ENCODE measurements at places on chromosomes 7 and 10. TPM values are rescaled to one million over a fixed set of nuclear protein-coding genes. Genes with fewer than 3 reads are reported as not detected.

GRCh38 chr7:108246227-108246837 is 116.2 kb upstream of the LAMB4 start:
- DNase-seq = no peak

- DNase-seq = no peak
Observed at GRCh38 chr7:94366832-94367231, 27.9 kb upstream of the COL1A2 start.

DNA sequence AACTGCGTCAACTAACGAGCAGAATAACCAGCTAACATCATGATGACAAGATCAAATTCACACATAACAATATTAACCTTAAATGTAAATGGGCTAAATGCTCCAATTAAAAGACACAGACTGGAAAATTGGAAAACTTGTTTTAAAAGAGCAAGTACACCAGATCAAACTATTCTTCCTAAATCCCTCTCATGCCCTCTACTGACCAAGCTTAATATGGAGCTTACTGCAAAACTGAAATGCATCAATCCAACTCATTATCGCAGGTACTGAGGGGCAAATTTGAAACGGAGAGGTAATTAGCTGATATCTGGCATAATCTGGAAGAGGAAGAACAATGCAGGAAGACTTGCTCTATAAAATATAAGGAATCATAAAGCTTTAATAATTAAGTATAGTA is 1223.8 kb downstream of the NXPH1 start:
- no peak for DNase-seq

- DNase-seq = no peak
Observed at GRCh38 chr10:97277551-97277950, 14.9 kb downstream of the ARHGAP19 start.

- no peak for DNase-seq
Observed at GRCh38 chr7:80596933-80597517, 41.4 kb upstream of the CD36 start.

GRCh38 chr10:128851726-128852125 is 615.3 kb upstream of the MGMT start:
- DNase-seq = no peak

DNA sequence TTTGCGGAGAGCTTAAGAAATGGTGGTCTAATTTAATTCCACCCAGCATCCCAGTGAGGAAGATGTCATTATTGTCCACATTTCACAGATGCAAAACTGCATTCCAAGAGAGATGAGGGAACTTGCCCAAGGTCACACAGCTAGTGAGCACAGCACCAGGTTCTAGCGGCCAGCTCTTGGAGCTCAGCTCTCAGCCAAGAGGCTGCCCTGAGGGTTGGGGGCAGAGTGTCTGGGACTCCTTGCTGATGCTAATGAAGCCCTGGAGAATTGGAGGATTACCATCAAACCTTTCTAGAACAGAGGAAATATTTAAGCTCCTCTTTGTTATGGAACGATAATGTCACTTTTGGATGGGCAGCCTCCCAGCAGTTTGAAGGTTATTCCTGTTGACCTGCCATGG is 48.0 kb downstream of the PLPP4 start:
- no peak for DNase-seq

DNA sequence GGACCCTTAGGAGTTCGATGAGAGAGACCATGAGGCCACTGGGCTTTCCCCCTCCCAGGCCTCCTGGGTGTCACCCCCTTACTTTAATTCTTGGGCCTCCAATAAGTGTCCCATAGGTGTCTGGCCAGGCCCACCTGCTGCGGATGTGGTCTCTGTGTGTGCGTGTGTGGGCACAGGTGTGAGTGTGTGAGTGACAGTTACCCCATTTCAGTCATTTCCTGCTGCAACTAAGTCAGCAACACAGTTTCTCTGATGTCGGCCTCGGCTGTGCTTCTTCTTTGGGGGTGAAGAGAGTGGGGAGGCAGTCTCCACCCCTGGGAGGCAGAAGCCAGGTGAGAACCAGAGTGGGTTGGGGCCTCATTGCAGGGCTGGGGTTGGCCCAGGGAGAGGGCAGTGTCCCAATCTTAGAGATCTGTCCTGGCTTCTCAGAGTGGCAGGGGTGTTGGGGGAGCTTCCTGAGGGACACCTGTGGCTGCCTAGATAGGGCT is 1.5 kb downstream of the PVRIG start:
- peak; percentile 72 for DNase-seq

GRCh38 chr10:75043256-75044131 is 68.0 kb upstream of the SAMD8 start:
- DNase-seq = peak; percentile 34

- DNase-seq = no peak
Observed at GRCh38 chr7:140231771-140232491, 55.1 kb upstream of the KDM7A start.

GRCh38 chr10:80165173-80165572 is 32.6 kb downstream of the PLAC9 start:
- no peak for DNase-seq

DNA sequence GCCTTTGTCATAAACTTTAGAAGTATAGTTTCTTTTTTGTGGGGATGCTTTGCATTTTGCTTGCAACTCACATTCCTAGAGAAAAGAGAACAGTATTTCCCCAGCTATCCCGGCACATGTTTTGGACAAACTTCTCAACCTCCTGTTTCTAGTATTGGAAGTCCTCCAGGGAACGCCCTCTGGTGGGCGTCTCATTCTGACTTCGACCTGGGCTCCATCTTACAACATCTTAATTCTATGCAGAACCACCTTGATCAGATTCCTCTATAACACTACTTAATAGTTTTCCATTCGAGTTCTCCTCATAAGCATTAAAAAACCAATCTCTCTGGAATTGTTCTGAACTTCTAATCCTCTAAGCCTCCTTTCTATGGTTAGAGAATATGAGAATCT is 139.5 kb upstream of the FZD8 start:
- DNase-seq = no peak

GRCh38 chr10:93152136-93152535 is 78.4 kb downstream of the CYP26A1 start:
- no peak for DNase-seq

DNA sequence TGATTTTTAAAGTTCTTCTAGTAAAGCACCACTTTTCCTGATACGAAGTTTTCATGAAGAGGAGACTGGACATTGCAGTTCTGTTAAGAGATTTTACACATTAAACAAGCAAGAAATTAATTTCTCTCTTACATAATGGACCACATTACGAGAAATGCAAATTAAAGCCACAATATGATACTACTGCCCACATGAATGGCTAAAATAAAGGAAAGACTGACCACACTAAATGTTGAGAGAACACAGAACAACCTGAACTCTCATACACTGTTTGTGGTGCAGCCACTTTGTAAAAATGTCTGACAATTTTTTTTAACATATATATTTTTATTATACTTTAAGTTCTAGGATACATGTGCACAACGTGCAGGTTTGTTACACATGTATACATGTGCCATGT is 44.0 kb upstream of the HERPUD2 start:
- DNase-seq = no peak

- no peak for DNase-seq
Observed at GRCh38 chr10:123165445-123166072, 11.4 kb downstream of the BUB3 start.

- DNase-seq = no peak
Observed at GRCh38 chr7:42729053-42729765, 182.7 kb downstream of the C7orf25 start.

DNA sequence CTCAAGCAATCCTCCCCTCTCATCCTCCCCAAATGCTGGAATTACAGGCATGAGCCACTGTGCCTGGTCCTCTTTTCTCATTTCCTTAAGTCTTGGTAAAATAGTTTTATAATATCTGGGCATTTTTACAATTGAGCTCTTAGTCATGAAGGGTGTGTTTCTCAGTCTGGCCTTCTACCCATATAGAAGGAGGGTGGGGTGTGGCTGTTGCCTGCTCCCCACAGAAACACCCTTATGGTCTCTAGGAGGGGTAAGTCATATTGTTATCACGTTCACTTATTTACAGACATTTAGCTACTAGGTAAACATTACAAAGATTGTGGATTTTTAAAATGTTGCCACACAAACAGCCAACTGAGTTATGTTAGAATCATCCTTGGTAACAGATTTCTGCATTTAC is 6.7 kb upstream of the OTUD1 start:
- no peak for DNase-seq

DNA sequence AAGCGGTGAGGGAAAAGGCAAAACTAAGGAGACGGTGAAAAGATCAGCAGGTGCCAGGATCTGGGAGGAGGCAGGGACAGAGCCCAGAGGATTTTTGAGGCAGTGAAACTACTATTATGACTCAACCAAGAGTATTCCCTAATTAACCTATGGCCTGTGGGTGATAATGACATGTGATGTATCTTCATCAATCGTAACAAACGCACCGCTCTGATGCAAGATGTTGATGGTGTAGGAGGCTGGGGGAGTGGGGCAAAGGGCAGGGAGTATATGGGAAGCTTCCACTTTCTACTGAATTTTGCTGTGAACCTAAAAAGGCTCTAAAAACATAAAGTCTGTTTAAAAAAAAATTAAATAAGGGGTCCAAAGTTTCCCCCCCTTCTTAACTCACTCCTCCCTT is 25.5 kb upstream of the EZH2 start:
- DNase-seq = no peak

DNA sequence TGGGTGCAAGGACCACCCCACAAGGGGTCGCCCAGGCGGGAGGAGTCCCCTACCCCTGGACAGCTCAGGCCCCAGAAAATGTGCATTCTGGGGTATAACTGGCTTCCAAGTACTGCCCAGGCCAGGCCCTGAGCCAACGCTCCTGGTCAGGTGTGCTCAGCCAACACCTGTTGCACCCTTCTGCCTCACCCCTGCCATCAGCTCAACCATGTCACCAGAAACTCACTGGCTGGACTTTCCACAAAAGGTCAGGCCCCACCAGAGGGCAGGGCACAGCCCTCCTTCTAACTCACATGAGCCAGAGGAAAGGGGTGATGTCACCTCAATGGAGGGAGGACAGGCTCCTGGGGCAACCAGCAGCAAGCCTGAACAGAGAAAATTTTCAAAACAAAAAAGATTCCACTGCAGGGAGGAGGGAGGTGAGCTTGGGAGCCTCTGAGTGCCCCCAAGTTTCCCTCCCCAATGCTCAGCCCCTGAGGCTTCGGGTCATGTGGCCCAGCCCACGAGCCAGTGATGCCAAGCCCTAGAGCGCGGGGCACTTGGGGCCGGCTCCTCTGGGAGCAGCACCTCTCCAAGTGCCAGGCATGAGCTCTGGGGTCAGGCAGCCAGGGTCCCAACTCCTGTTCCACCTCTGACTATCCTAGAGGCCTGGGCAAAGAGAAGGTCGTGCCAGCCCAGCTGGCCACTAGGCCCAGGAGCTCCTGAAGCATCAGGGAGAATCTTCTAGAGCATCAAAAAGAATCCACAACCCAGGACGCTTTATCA is 2.2 kb downstream of the OGDHL start:
- DNase-seq = no peak

- no peak for DNase-seq
Observed at GRCh38 chr7:69515495-69516212, 82.6 kb upstream of the AUTS2 start.

DNA sequence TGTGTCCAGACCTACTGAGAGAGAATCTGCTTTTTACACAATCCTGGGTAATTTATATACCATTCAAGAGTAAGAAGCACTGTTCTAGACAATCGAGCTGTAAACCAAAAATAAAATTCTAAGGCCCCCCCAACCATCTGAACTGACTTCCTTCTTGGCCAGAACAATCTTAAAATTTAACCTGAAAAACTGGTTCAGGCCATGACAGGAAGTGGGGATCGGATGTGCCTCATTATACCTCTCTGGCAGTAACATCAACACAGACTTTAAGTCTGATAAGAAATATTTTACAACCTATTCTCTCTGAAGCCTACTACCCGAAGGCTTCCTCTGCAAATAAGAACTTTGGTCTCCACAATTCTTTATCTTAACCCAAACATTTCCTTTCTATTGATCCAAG is 75.2 kb upstream of the KIF5B start:
- no peak for DNase-seq

DNA sequence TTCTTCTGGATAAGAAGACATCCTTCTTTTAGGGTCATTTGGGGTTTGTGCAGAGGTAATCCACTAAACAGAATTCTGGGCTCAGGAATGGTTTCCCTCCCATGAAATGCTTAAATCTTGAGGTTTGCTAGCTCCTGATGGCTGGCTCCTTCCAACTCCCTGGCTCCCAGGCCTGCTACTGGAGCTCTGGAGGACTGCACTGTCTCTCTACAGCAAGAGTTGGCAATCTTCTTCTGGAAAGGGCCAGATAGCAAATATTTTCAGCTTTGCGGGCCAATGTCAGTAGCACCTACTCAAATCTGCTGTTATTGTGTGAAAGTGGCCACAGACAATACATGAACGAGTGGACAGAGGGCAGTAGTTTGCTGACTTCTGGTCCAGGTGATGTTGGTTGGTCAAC is 174.2 kb upstream of the CTBP2 start:
- no peak for DNase-seq

GRCh38 chr10:59085711-59086502 is 90.5 kb upstream of the PHYHIPL start:
- no peak for DNase-seq

- DNase-seq = no peak
Observed at GRCh38 chr10:114024876-114025610, 18.6 kb upstream of the ADRB1 start.

DNA sequence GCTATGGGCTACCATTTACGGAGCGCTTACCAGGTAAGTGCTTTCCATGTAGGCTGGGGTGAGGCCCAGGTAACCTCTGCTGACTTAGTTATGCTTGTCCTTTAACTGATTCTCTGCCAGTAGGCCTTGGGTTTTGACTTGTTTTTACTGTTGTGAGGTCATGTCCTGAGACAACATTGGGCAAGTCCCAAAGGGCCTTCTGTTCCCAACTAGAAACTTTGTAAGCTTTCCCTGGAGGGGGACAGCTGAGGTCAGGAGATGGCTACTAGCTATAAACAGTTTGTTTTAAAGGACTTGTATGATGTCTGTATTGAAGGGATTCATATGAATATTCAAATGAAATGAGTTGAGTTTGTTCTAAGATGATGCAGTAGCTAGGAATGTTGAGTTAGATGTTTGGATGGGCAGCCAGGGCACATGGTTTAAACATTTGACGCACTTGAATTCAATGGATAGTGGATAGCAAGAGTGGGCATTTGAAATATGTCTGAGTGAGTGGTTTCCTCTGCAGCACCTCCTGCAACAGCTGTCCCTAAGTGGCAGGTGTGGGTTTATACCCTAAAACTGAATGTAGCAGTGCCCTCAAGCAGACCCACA is 10.0 kb upstream of the SGPL1 start:
- DNase-seq = no peak

- no peak for DNase-seq
Observed at GRCh38 chr7:156522801-156523200, 117.8 kb upstream of the RNF32 start.

ANKRD61 gene
- 0.56 TPM for total RNA-seq

GBX1 gene
- total RNA-seq = not detected

SFTPA2 gene
- not detected for total RNA-seq

CNPY1 gene
- not detected for total RNA-seq

CPSF4 gene
- 92.3 TPM for total RNA-seq

LIPA gene
- 6.2 TPM for total RNA-seq

LAMTOR4 gene
- 133 TPM for total RNA-seq

TMEM270 gene
- not detected for total RNA-seq

VPS37D gene
- total RNA-seq = 0.18 TPM

HOXA2 gene
- total RNA-seq = not detected
